Erythroblast (primary cell): ENCODE measurements at places on chromosomes 12 and 14.

DNA sequence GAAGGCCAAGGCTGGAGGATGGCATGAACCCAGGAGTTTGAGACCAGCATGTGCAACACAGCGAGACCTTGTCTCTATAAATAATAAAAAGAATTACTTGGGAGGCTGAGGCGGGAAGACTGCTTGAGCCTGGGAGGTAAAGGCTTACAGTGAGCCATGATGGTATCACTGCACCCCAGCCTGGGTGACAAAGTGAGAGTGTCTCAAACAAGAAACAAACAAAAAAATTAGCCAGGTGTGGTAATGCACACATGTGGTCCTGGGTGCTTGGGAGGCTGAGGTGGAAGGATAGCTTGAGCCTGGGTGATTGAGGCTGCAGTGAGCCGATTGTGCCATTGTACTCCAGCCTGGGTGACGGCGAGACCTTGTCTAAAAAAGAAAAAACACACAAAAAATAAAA is 1.7 kb upstream of the GPRC5A start:
- no peak for DNase-seq

- no peak for DNase-seq
These were observed 47.2 kb downstream of the SMUG1 start for GRCh38 chr12:54141431-54142113.

DNA sequence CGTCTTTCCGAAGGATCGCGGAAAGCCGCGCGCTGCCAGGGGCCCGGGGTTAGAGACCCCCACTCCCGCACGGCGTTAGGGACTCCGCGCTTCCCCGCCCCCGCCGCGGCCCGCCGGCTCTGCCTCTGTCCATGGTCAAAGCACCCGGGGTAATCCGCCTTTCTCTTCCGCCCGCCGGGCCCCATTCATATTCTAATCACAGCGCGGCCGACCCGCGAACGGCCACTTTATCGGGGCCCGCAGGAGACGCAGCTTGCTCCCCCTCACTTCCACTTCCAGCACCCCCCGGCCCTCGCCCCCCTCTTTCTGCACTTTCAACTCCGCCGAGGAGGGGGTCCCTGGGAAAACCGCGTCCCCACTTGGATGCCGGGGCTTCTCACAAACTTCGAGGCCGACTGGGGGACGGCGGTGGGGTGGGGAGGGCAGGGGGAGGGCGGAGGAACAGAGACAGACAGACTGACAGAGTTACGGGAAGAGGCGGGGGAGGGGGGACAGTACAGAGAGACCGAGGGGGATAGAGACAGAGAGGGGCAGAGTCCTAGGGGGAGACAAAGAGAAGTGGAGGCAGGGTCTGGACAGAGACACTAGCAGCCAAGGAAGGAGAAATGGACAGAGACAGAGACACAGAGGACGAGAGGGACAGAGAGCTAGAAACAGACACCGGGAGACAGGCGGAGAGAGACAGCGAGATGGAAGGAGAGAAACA is 1.1 kb upstream of the RFX4 start:
- DNase-seq = no peak

DNA sequence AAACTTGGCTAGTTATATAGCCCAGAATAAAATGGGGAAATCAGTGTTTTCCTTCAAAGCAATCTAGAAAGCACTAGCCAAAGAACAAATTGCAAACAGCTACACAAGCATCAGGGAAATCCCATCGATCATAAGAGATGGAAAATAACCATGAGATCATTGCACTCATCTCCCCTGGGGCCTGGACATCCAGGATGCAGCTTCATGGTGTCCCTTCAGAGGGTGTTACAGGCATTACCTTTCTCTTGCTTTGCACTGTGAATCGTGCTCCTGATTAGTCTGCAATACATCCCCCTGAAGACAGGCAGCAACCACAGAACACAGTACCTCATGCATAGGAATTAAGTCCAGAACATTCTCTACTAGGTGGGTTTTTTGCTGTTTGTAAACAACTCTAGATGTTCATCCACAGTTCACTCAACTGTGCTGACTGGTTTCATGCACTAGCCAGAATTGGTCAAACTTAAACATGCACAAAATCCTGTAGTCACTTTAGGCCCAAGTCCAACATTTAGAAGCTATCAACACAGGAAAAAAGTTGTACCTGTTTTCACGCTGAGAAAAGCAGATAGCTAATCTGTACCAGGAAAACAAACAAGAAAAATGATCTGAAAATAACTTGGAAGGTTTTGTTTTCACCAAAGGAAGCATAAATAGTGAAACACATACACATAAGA is 120.1 kb downstream of the ZFP36L1 start:
- DNase-seq = no peak

GRCh38 chr12:86683568-86684304 is 427.5 kb upstream of the MGAT4C start:
- DNase-seq = no peak

DNA sequence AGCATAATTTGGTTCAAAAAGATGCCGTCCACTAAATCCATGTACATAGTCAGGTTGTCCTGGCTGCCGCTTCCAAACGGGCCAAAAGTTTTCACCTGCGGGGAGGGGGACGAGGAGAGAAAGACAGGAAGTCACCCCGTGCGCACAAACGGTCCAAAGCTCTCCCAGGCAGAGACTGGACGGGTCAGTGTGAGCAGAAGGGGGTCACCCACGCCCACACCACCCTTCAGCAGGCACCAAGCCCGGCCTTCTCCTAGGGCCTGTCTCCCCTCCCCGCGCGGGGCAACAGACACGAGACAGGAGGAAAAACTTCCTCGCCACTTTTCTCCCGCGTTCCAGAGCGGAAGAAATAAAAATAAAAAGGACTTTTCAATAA is 888 bp downstream of the CCDC88C start:
- DNase-seq = peak; percentile 39

DNA sequence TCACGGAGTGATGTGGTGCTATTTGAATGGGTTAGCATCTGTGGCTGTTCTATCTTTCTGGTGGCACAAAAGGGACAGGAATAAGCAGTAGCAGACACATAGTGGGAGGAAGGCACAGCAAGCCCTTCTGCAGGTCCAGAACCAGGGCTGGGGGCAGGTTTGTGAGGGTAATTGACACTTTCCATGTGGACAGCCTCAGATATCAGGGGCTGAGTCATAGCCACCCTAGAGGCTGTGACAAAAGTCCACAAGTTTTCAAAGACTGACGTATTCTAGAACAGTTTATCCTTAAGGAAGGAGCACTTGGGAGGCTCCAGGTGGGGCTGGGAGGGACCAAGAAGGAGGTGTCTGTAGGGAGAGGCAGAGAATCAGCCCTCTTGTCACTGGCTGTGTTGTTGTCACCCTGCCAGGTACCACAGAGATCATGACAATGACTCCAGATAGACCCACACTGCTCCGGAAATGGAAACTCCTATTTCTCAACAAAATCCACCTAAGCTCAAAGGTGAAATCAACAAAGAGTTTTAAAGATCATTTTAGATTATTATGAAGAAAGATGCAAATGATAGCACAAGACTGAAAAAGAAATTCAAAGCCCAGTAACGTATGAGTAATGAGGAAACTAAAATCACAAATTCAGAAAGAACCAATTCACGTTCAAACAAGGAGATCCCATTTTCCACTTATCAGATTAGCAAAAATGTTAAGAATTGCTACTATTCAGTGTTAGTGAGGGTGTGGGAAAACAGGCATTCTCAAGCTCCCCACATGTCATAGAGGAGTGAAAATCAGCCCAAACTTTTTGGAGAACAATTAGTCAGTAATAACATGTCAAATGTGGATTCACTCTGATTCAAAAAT is 48.3 kb downstream of the NFKBIA start:
- DNase-seq = peak; percentile 24

- no peak for DNase-seq
These were observed 176.2 kb upstream of the NOVA1 start for GRCh38 chr14:26773906-26774593.

GRCh38 chr12:104733717-104734175 is 224.3 kb downstream of the SLC41A2 start:
- DNase-seq = peak; percentile 43

GRCh38 chr14:68523989-68524725 is 268.7 kb downstream of the ZFP36L1 start:
- DNase-seq = no peak

- DNase-seq = peak; percentile 27
These were observed 44.2 kb downstream of the ATP2B1 start for GRCh38 chr12:89664441-89664840.

DNA sequence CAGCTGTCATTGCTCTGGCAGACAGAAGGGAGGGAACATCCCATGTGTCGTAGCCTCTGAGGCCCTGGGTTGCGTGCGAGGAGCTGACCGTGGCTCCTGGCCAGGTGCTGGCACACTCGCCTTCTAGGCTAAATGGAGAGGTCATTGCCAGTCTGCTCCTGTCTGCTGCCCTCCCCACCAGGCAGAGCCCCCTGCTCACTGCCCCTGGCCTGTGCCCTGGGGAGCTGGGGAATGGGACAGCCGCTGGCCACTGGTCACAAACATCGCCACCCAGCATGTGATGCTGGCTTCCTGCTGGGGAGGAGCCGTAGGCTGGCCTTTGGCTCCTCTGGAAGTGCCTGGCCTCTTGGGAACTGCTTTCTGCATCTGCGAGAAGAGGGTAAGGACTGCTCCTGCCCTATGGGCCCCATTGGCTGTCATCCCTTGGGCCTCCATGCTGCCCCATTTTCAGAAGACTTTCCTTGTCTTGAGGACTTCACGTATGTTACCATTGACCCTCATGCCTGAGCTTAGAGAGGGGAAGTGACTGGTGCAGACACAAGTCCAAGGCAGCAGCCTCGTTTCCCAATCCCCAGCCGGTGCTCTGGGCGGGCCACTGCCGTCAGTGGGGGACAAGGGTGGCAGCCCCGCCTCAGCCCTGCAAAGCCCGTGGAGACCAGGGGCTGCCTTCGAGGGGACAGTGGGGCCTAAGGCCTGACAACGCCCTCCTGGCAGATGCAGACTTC is 2.0 kb upstream of the TNFAIP2 start:
- DNase-seq = no peak

GRCh38 chr12:14621826-14622225 is 54.1 kb upstream of the PLBD1 start:
- no peak for DNase-seq

DNA sequence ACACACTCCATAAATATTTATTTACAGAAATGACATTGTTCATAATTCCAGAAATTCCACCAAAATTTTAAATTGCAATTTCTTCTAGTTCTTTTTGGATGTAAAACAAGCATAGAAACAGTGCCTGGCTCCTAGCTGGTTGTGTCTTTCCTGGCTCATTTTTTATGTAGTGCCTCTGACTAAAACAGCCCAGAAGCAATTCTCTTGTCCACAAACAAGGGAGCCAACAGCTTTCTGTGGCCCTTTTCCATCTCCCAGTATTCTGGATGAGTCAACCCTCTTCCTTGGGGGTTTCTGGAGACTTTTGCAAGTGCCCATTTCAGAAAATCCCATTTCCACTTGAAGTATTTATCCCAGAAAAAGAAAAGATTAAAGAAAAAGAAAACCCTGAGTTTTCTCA is 141.4 kb downstream of the PHLDA1 start:
- no peak for DNase-seq

GRCh38 chr12:127813147-127813546 is 453.8 kb upstream of the TMEM132C start:
- DNase-seq = no peak

DNA sequence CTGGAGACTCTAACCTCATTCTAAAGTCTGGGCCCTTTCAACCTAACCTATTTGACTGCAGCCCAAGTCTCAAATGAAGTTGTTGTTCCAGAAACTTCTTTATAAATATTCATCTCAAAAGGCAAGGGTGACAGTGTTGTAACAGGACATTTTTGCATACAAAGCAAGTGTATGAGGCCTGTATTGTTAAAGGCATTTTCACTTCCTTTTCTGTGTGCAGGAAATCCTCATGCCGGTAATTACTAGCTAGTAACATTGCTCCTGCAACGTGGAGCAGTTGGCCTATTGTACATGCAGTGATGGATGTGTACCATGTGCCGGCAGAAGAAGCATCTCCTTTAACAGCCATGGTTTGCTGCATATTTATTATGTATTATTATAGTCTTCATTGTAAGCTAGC is 156.5 kb upstream of the RMST start:
- no peak for DNase-seq

GRCh38 chr12:1740161-1740948 is 49.5 kb downstream of the ADIPOR2 start:
- no peak for DNase-seq

DNA sequence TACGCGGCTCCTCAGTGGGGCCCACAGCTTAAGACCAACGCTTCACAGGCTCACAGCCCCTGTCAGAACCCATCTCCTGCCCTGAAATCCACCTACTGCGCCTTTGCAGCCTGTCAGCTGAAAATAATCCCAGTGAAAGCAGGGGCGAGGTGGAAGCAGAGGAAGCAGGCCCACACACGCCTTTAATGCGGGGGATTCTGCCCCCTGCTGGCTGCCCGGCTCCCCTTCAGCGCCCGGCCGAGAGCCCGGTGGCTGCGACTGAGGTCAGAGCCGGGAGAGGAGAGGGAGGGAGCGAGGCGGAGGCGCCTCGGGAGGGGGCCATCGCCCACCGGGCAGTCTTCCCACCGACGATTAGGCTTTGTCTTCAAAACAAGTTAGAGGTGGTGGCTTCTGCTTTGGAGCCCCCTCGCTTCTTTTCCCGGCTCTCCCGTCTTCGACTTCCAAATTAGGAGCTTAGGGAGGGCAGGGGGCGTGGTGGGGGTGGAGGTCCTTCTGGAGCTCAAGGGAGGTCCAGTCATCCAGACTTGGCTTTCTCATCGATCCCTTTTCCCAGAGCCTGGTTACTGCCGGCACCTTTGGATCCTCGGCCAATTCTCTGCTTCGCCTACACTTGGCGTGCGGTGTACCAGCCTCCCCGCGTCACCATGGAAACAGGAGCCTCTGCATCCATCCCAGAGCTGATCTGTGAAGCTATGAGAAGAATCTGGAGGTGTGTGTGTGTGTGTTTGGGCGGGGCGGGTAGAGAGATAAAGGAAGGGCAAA is 25.2 kb upstream of the RND1 start:
- peak; percentile 75 for DNase-seq

DNA sequence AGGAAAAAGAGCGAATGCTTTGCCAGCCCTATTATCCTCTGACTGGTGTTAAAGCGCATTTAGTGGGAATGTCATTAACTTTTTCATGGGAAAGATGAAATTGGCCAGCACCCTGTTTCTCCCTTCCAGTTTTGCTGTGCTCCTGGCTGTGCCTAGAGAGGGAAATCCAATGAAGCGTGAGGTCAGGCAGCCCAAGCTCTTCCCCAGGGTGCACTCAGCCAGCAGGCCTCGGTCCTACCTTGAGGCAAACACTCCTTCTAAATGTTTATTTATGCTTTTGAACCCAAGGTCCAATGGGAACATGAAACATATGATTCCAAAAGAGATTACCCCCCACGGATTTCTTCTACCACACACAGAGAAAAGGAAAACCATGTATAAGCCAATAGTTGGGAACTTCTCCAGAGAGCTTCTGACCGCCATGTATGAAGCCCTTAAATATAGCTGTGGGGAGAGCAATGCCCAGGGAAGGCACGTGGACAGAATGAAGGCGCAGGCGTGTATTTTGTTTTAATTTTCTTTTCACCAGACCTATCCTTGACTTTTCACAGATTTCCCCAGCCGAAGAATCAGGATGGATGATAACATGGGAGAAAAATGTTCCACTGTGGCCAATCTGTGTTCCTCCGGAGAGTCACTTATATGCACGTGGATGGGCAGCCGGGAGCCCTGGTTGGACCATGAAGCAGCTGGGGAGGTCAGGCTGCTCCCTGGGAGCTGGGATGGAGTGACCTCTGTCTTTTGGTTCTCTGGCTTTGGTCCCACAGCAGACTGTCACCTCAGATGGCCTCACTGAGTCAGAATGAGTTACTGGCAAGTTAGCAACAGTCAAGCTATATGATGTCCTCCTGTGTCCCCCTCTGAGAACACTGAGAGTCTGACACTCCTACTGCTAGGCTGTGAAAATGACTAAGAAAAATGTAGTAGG is 37.3 kb downstream of the GPR135 start:
- no peak for DNase-seq

GRCh38 chr14:62921466-62921865 is 123.8 kb downstream of the KCNH5 start:
- no peak for DNase-seq

- no peak for DNase-seq
These were observed 427.9 kb upstream of the DCN start for GRCh38 chr12:91610561-91610960.
